T-helper 17 cell (primary cell): ENCODE measurements at places on chromosomes 1 and 21. TPM values are rescaled to one million over a fixed set of nuclear protein-coding genes. Genes with fewer than 3 reads are reported as not detected.
A peak's percentile ranks its signal among the peaks of the same experiment; 100 is the strongest.

DNA sequence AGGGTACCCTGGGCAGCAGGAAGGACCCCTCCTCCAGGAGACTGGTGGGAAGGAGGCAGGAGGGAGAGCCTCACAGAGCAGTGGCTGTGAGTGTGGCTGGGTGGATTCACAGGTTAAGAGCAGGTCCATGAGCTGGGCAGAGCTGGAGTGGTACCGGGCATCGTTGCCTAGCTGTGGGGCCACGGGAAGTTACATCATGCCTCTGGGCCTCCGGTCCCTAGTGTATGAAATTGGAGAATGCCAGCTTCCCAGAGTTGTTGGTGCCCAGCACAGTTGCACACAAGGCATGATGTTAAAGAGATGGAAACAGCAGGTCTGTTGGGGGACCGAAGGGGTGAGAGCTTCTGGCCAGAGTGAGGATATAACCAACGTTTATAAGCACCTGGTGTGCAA is 18.5 kb downstream of the FOXO6 start:
- no peak overlapping the region for H3K27ac ChIP-seq
- DNase-seq: no peak
- H3K4me1 ChIP-seq: peaks cover 15% of the 10 kb centered on the region
- peaks cover 10% of the 10 kb centered on the region for H3K36me3 ChIP-seq

- H3K36me3 ChIP-seq: no peaks in the 10 kb centered on the region
- no peak overlapping the region for H3K4me3 ChIP-seq
- H3K27me3 ChIP-seq: peaks cover 28% of the 10 kb centered on the region
Observed at GRCh38 chr1:15033264-15033663, 120.3 kb upstream of the TMEM51 start.

GRCh38 chr1:155120253-155120652 is 7.4 kb upstream of the EFNA1 start:
- no peak overlapping the region for H3K4me3 ChIP-seq
- H3K27me3 ChIP-seq: peaks cover 19% of the 10 kb centered on the region
- H3K4me1 ChIP-seq: no peaks in the 10 kb centered on the region
- no peak for DNase-seq

DNA sequence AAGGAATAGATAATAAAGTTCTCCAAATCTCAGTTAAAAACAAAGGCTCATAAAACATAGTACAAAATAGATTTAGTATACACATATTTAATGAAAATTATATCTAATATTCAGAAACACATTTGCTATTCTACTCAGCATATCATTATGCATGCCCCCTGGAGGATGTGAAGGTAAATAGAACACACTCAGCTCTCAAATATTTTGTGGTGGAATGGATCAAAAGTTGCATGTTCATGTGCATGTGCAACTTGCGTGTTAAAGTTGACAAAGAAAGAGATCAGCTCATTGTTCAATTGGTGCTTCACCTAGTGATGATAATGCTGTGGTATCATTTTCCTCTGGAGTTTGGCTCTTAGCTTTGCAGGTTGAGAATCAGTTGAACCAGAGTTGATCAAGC is 4.9 kb upstream of the ZNF644 start:
- H3K27ac ChIP-seq: no peak overlapping the region
- H3K27me3 ChIP-seq: peaks cover 15% of the 10 kb centered on the region
- peaks cover 19% of the 10 kb centered on the region for H3K4me1 ChIP-seq

GRCh38 chr1:222931023-222931422 is 116.2 kb downstream of the DISP1 start:
- no peak overlapping the region for H3K4me3 ChIP-seq
- peaks cover 2% of the 10 kb centered on the region for H3K4me1 ChIP-seq

- DNase-seq: no peak
- no peak overlapping the region for H3K4me3 ChIP-seq
- peaks cover 15% of the 10 kb centered on the region for H3K4me1 ChIP-seq
- no peaks in the 10 kb centered on the region for H3K27me3 ChIP-seq
- H3K27ac ChIP-seq: peak overlapping the region; percentile 14
- H3K36me3 ChIP-seq: peaks cover 5% of the 10 kb centered on the region
Observed at GRCh38 chr1:31626223-31627207, 9.0 kb downstream of the HCRTR1 start.

- H3K27me3 ChIP-seq: peaks cover 59% of the 10 kb centered on the region
- DNase-seq: no peak
- peaks cover 4% of the 10 kb centered on the region for H3K4me1 ChIP-seq
- H3K4me3 ChIP-seq: no peak overlapping the region
- no peak overlapping the region for H3K27ac ChIP-seq
Observed at GRCh38 chr1:11571906-11572616, 82.2 kb downstream of the FBXO2 start.

DNA sequence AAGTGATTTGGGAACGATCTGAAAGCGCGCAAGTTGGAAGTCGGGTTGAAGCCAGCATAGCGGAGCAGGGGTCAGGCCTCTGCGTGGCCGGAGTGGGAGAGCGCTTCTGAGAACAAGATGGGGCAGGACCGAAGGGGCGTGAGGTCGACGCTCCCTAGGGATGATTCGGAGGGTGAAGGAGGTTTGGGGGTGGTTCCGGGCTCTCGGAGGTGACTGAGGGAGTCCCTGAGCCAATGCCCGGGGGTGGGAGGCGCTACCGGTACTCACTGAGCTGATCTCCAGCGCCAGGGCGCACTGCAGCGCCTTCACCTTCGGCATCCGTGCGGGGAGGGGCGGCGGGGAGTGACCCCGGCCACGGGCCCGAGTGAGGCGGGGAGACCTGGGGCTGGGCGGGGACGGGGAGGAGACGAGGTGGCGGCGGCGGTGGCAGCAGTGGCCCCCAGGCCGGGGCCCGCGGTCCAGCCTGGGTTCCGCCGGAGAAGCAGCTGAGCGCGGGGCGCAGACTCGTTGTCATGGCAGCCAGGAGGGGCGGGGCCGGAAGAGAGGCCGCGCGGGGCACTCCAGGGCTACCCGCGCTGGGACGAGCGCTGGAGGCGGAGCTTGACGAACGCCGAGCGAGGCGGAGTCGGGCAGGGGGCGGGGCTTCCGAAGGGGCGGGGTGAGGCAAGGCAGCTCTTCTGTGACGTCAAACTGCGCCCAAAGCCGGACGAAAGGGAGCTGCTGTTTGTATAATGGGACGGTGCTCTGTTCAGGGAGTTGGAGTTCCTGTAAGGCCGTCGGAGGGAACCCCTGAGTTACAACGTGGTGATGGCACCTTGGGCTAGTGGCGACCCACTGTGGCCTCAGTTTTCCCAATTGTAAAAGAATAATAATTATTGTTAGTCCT is at the start of gene SPATA6:
SPATA6 (minus strand) TSS at position 514 of the 886 bp plus-strand sequence; CDS start at position 318, 196 bp downstream.
- peaks cover 20% of the 10 kb centered on the region for H3K4me1 ChIP-seq
- H3K4me3 ChIP-seq: peak within 1 kb of the TSS; percentile 90
- H3K27me3 ChIP-seq: no peaks in the 10 kb centered on the region
- H3K36me3 ChIP-seq: peaks cover 3% of the 10 kb centered on the region

DNA sequence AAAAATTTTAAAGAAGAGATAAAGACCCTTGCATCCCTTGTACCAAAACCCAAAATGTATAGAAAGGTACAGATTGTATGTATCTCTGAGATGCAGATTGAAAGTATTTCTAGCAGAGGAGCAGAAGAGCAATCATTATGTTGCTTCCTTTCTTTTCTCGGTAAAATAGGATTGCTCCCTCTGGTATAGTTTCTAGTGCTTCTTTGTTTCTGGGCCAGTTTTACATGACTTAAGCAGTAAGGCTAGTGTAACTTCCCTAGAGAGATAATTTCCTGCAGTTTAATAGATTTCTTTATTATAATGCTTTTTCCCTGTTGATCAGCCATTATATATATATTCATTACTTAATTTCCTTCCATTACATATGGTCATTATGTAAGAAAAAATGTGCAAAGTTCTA is 496.2 kb upstream of the RGS18 start:
- no peak overlapping the region for H3K27ac ChIP-seq
- no peaks in the 10 kb centered on the region for H3K4me1 ChIP-seq
- H3K4me3 ChIP-seq: no peak overlapping the region
- no peaks in the 10 kb centered on the region for H3K36me3 ChIP-seq

DNA sequence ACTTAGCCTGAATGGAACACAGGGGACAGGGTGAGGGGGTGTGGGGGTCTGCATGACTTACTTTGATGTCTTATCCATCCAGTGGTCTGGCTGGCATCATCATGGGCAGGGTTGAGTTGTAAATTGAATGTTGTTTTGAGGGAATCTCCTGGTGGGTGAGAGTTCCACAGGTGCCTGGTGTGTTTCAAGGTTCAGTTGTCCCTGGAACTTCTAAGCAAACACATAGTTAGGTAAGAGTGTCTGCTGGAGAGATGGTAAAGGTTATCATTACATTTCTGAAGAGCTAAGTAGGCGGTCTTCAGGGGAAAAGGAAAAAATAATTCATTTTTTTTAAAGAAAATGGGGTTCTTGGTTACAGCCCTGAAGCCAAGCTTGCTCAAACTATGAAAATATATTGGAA is 46.0 kb upstream of the SIPA1L2 start:
- H3K36me3 ChIP-seq: peaks cover 6% of the 10 kb centered on the region
- H3K4me1 ChIP-seq: no peaks in the 10 kb centered on the region
- no peak overlapping the region for H3K27ac ChIP-seq

DNA sequence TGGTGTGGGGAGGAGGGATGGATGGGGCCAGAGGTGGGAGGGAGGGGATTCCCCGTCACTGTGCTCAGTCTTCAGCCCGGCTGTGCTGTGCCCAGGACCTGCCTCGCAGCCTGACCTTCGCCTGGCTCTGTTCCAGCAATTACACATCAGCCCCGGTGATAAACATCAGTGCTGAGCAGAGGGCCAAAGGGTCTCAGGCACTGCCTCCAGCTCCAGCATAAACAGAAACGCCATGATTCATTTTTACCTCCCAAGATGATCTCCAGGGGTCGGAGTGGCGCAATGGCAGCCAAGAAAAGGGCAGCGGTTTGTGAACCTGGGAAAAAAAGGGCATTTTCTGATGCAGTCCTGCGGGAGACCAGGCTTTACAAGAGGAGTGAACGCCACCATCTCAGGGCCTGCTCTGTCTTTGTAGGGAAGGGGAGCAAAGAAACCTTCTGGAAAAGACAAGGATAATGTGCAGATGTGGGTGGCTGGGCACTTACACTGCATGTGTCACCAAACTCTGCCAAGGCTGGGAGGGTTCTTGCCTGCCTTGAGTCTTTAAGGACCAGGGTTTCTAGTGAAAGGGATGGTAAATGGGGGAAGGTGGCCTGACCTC is 28.1 kb downstream of the SHISA4 start:
- H3K27me3 ChIP-seq: peaks cover 41% of the 10 kb centered on the region
- DNase-seq: no peak
- no peak overlapping the region for H3K4me3 ChIP-seq
- peaks cover 7% of the 10 kb centered on the region for H3K4me1 ChIP-seq

GRCh38 chr1:86913399-86913895 is 479 bp downstream of the SELENOF start:
- no peak overlapping the region for H3K4me3 ChIP-seq
- H3K27me3 ChIP-seq: no peaks in the 10 kb centered on the region
- H3K36me3 ChIP-seq: peaks cover 15% of the 10 kb centered on the region
- H3K27ac ChIP-seq: no peak overlapping the region
- no peak for DNase-seq
- peaks cover 42% of the 10 kb centered on the region for H3K4me1 ChIP-seq

DNA sequence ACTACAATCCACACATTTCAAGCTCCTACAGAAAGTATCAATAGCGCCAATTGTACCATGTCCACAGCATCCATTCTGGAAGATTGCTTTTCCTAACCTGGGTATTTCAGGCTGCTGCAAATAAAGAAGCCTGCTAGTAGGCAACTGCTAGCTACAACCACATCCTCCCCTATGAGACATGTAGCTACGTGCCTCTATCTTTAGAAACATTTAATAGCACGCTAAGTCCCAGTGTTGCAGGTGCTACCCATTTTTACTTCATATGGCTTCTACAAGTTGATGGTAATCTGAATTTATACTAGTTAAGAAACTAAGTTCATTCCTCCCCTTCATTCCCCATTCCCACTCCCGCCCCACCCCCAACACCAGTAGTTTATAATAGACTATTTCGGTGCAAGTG is 7.4 kb upstream of the AMPD1 start:
- no peak for DNase-seq
- no peak overlapping the region for H3K4me3 ChIP-seq
- no peaks in the 10 kb centered on the region for H3K27me3 ChIP-seq
- H3K27ac ChIP-seq: no peak overlapping the region
- no peaks in the 10 kb centered on the region for H3K4me1 ChIP-seq

DNA sequence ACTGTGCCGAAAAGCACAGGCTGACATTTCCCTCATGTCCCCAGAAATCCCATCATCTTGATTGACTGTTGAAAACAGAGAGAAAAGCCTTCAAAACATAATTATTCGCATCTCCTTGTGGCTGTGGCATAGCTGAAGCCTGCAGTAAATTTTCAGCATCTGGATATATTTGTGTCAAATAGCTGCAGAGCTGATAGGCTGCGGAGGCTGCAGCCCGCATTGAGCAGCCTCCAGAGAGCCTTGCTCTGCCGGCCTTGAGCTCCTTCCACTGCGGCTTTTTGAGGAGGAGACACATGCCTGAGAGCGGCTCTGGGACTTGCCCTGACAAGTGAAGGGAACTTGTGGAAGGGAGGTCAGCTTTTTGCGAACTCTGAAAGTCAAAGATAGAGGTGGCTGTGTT is 144.7 kb downstream of the RYR2 start:
- no peaks in the 10 kb centered on the region for H3K4me1 ChIP-seq
- peaks cover 29% of the 10 kb centered on the region for H3K27me3 ChIP-seq
- no peak overlapping the region for H3K27ac ChIP-seq
- no peak for DNase-seq
- H3K4me3 ChIP-seq: no peak overlapping the region

DNA sequence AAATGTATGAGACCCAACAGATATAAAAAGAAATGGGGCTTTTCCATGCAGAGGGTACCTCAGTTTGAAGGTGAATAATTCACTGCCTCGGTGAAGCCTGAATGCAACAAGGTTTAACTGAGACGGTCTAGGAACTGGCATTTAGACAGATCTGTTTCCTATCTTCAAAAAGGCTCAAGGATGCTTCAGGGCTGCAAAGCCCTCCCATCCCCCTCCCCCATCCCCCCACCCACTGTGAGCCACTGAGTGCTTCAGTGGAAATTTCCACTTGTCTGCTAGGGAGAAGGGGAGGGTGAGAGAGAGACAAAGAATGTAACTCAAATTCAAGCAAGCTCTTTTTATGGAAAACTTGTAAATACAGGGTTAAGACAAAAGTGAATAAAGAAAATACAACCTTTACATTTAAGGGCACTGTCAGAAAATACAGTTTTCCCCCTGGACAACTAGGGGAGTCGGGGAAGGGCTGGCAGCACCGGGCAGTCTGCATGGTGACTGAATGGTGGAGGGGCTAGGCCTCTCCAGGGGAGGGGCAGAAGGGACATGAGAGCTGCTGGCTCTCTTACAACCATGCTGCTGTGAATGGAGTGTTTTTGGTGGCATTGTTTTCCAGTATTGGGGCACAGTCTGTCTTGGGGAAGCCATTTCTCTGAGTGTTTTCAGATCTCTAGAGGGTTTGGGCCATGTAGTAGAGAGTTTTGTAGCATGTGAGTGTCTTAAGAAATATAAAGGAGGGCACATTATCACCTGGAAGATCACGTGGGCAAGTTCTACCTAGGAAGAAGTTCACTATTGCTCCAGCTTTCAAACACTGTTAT is 56.7 kb downstream of the MRPS6 start:
- peaks cover 48% of the 10 kb centered on the region for H3K4me1 ChIP-seq
- H3K27me3 ChIP-seq: no peaks in the 10 kb centered on the region
- peak overlapping the region; percentile 68 for H3K4me3 ChIP-seq
- peaks cover 7% of the 10 kb centered on the region for H3K36me3 ChIP-seq
- DNase-seq: no peak

GRCh38 chr1:92662048-92662447 is 122.9 kb downstream of the EVI5 start:
- no peak overlapping the region for H3K4me3 ChIP-seq
- H3K27ac ChIP-seq: no peak overlapping the region
- no peaks in the 10 kb centered on the region for H3K27me3 ChIP-seq
- no peaks in the 10 kb centered on the region for H3K36me3 ChIP-seq

PANK4 gene
- 47.9 TPM for total RNA-seq

SLC9C2 gene
- not detected for total RNA-seq

ROR1 gene
- total RNA-seq: not detected

SH3BGR gene
- total RNA-seq: 0.86 TPM

EDARADD gene
- 0.37 TPM for total RNA-seq

MANEAL gene
- total RNA-seq: 0.73 TPM

B3GALT2 gene
- 3.3 TPM for total RNA-seq

F13B gene
- total RNA-seq: not detected
